CD4-positive, alpha-beta memory T cell (primary cell): ENCODE measurements at places on chromosomes 12 and 14. TPM values are rescaled to one million over a fixed set of nuclear protein-coding genes. Genes with fewer than 3 reads are reported as not detected.

DNA sequence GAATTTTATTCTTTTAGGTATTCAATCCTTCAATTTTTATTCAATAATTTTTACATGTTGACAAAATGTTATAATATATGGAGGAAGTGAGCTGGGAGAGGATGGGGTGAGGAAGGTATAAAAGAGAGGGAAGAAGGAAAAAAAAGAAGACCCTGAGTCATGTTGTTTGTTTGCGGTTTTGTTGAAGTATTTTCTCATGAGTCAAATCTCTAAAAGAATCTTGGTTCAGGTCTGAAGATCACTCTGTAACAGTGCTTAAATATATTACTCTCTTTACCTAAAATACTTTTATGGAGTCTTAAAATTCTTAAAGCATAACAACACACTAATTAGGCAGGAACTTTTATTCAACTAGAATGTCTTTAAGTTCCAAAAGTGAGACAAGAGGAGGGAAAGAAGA is 489.6 kb upstream of the GARIN6 start:
- no peak for DNase-seq

Gene NKX2-1
- not detected for total RNA-seq

GRCh38 chr12:79766705-79767464 is 76.1 kb upstream of the PAWR start:
- no peak for DNase-seq

DNA sequence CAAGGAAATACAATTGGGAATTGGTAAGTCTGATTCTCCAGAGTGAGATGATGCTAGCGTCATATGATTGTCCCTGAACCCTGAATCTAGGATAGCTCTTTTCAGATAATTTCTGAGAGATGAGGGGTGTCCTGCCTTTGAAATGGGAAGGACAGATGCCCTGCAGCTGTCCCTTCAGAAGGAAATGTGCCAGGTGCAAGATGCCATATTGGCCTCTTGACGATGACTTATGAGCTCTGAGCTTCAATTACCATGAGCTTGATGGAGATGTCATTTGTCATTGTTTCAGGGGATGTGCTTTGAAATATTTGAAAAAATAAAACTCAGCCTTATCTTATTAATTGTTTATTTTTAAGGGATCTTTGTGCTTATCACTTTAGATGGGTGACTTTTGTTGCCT is 185.1 kb downstream of the DACT1 start:
- DNase-seq = no peak

DNA sequence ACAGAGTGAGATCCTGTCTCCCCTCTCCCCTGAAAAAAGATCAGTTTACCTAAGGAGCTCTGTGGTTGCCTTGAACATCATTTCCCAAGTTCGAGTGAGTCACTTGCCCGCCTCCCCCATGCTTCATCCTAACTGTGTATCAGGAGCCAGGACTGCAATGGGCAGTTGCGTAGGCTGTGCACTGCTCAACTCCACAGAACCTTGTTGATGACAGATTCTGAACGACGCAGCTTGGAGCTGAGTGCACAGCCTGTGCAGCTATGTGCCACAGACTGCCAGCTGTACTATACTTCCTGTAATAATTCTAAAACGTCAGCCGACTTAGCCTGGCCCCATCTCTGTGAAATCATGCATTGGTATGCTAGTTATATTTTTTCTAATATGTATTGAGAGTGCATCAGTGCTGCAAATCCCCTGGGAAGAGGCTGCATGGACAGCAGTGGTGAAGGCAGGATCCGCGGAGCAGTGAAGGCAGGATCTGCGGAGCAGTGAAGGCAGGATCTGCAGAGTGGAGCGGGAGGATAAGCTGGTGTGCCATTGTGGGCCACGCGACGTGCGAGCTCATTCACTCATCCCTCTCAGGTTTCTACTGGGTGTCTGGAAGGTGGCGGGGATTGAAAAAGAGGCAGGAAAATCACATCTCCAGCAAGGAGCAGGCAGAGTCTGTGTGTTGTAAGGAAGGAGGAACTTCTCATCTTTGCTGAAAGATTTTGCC is 80.8 kb downstream of the GALNT9 start:
- no peak for DNase-seq

DNA sequence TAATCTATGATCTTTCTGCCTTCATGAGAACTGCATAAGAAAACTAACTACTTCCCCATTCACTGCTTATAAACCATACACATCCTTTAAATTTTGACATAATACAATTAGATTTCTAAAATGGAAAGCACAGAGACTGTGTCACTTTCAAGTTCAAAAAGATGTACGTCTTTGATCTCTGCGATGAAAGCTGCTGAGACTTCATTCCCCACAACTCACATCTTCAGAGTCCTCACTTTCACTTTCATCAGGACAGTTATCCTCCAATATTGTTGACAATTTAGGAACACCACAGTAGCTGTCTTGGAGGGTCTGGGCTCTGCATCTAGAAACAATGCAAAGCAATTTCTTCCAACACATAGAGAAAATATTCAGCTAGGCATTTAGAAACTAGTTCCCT is 47.9 kb upstream of the KCNC2 start:
- peak; percentile 16 for DNase-seq

Gene KLRK1
- total RNA-seq = 1.3 TPM
